Stimulated activated CD4-positive, alpha-beta T cell treated with anti-CD3 and anti-CD28 coated beads, Interleukin-15, amount 100 ng/mL, for 24 hours (primary cell): ENCODE measurements at places on chromosomes 6 and 20.

- DNase-seq, result no peak
These were observed 93.6 kb upstream of the CDYL start for GRCh38 chr6:4682431-4683097.

DNA sequence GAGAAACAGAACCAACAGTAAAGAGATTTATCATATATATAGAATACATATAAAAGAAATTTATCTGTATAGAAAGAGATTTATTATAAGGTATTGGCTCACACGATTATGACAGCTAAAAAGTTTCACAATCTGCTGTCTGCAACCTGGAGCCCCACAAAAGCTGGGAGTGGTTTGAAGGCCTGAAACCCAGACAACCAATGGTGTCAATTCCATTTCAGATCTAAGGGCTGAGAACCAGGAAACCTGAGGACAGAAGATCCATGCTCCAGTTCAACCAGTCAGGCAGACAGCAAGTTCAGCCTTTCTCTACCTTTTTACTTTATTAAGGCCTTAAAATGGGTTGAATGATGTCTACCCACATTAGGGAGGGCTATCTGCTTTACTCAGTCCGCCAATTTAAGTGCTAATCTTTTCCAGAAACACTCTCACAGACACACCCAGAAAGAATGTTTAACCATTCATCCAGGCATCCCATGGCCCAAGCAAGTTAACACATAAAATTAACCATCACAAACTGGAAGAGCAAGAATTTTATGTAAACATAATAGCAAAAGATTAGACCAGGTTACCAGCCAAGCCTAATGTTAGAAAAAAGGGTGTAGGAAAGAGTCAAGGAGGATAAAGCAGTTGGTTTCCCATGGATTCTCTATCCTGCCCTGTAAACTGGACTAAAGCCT is 170.9 kb downstream of the FUT9 start:
- DNase-seq, result no peak

GRCh38 chr20:38680500-38681306 is 43.6 kb upstream of the SLC32A1 start:
- peak; percentile 27 for DNase-seq

GRCh38 chr6:157597461-157598312 is 216.7 kb downstream of the ZDHHC14 start:
- peak; percentile 54 for DNase-seq

GRCh38 chr6:79064635-79065034 is 13.4 kb downstream of the PHIP start:
- no peak for DNase-seq

DNA sequence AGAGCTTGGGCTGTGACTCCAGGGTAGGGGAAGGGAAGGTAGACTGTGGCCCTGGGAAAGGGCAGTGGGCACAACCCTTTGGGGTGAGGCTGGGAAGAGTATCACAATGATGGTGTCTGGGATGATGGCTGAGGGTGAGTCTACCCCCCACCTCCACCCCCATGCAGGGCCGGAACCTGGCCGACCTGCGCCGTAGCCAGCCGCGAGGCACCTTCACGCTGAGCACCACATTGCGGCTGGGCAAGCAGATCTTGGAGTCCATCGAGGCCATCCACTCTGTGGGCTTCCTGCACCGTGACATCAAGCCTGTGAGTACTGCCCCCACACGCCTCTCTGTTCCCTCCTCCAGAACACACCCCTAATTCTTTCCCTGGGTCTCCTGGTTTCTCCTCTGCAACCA is 10.1 kb downstream of the TTBK1 start:
- DNase-seq, result no peak

- DNase-seq, result peak; percentile 19
These were observed 222.2 kb downstream of the LY86 start for GRCh38 chr6:6810727-6811126.

GRCh38 chr6:130717657-130718056 is 109.5 kb upstream of the SMLR1 start:
- no peak for DNase-seq

GRCh38 chr6:4891141-4891540 is 112.7 kb downstream of the RPP40 start:
- DNase-seq, result no peak

DNA sequence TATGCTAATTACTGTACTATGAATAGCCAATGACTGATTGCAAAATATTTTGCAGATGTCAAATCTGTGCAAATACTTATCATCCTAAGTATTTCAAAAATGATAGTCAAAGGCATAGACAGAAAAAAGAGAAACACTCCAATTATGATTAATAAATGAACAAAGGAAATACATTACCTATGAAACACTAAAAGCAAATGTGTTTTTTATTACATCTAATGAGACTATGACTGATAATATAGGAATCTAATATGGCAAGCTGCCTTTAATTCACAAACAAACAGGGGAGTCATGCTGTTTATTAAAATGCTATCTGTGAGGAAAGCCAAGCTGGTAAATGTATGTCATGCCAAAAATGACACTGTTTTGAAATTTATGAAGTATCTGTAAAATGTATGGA is 713.2 kb upstream of the NRSN1 start:
- no peak for DNase-seq

- DNase-seq, result no peak
These were observed 7.2 kb downstream of the NCOA7 start for GRCh38 chr6:125797886-125798444.

DNA sequence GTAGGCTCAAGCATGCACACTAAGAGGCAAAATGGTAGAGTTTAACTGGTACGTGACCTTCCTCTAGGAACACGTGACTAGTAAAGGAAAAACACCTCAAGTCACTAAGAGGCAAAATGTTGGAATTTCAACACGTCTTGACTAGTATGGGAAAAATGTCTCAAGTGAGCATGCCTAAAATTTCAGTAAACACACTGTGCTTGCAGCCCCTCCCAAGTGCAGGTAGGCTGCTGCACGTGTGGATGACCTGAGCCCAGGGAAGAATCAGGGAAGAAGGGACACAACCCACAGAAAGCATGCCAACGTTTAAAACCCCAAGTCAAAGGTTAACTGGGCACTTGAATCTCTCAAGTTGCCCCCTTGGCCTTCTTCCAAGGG is 162.2 kb downstream of the TENT5A start:
- DNase-seq, result no peak

DNA sequence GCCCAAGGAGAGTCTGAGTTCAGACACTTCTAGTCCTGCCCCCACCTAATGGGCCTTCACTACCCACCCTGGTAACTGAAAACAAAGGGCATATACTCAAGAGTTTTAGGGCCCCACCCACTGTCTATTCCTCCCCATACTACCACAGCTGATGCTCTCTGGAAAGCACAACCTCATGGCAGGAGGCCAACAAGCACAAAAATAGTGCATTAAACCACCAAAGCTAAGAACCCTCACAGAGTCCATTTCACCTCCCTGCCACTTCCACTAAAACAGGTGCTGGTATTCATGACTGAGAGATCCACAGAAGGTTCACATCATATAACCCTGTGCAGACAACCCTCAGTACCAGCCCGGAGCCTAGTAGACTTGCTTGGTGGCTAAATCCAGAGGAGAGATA is 132.1 kb upstream of the ADGRB3 start:
- DNase-seq, result no peak

- DNase-seq, result no peak
These were observed 735 bp downstream of the FAM135A start for GRCh38 chr6:70413992-70414494.

- no peak for DNase-seq
These were observed 120.6 kb downstream of the MMUT start for GRCh38 chr6:49342410-49342809.

- peak; percentile 42 for DNase-seq
These were observed 1.6 kb upstream of the THBD start for GRCh38 chr20:23050847-23051627.

GRCh38 chr6:41824571-41825569 is 37.4 kb downstream of the TOMM6 start:
- no peak for DNase-seq

DNA sequence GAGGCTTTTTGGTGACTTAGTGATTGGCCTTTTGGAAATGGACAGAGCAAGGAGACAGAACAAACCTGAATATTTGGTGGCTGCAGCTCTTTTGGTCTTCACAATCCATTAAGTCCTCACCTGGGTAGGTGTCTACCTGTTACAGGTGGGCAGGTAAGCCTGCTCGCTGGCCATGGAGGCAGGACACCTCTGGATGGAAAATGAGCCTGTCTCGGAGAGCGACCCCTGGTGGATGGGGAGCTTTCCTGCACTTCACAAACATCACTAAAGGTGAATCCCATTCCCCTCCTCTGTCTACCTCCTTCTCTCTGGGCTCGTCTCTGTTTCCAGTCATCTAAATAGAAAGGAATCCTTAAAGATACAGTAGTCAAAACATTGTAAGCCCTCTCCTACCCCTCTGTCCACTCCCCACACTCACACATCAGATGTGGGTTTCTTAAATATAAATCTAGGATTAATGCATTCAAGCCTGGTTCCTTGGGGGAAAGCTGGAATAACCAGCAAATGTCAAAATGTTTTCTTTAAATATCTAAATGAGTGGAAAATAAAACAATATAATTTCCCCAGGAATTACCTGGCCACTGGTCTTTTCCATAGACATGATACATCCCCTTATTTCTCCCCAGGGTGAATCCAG is 304.9 kb downstream of the CDH26 start:
- peak; percentile 64 for DNase-seq

- DNase-seq, result no peak
These were observed 55.0 kb downstream of the TBC1D7 start for GRCh38 chr6:13273202-13273930.

DNA sequence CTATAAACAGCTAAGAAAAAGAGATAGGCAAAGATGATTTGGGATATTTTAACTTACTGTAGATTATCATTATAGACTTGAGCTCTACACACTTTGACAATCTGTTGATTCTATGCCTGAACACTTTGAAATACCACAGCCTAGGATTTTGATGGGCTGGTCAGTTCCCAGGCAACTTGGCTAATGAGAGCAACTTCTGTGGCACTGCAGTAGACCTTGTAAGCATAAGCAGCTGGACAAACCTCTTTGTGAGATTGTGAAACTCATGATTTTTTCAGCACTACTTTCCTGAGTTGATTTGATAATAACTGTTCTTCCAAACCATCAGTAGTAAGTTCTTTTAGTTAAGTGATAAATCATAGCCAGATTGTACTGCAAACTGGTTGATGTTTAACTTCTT is 27.1 kb upstream of the ELOVL5 start:
- DNase-seq, result no peak
